Muscle of back (tissue), 13 donors: ENCODE measurements at places on chromosomes 3 and 15.

DNA sequence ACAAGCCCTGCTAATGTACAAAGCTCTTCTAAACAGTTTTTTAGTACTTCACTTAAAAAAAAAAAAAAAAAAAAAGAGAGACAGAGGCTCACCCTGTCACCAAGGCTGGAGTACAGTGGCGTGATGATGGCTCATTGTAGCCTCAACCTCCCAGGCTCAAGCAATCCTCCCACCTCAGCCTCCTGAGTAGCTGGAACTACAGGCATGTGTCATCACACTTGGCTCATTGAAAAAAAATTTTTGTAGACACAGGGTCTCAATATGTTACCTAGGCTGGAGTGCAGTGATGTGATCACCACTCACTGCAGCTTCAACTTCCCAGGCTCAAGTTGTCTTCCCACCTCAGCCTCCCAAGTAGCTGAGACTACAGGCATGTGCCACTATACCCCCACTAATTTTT, 47.6 kb upstream of the HEG1 start:
- DNase-seq, result no peak

GRCh38 chr15:82047453-82048400, 1.9 kb upstream of the MEX3B start:
- DNase-seq, result peak; percentile 26

GRCh38 chr3:182741214-182741613, 52.1 kb upstream of the ATP11B start:
- DNase-seq, result no peak

DNA sequence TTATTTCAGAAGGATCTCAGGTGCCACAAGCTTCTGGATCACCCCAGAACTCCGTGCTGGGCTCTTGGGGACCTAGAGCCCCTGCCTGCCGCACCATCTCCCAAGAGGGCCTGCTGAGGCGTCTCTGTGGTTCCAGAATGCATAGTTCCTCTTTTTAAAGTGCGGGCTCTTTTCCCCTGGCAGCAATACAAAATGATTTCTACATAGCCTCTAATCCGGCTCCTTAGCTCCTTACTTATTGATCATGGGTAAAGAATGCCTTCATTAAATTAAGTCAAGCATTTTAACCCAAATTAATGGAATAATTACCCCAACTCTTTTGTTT, 121.9 kb downstream of the ATP10A start:
- no peak for DNase-seq

GRCh38 chr3:116630494-116630893, 79.1 kb upstream of the TUSC7 start:
- DNase-seq, result no peak

- peak; percentile 26 for DNase-seq
Observed at GRCh38 chr15:25783607-25784540, 79.3 kb downstream of the ATP10A start.

- DNase-seq, result peak; percentile 61
Observed at GRCh38 chr3:157819270-157820156, 286.7 kb downstream of the SHOX2 start.

GRCh38 chr15:32838820-32839219, 121.0 kb downstream of the GREM1 start:
- DNase-seq, result no peak
